Activated naive CD8-positive, alpha-beta T cell treated with anti-CD3 and anti-CD28 coated beads, Interleukin-2, amount 10 ng/mL, durations not matched to agents 7 days and 5 days (primary cell): ENCODE measurements at places on chromosomes 6 and 20. TPM values are rescaled to one million over a fixed set of nuclear protein-coding genes. Genes with fewer than 3 reads are reported as not detected.

GRCh38 chr6:1825926-1826325 lies 216.2 kb downstream of the FOXC1 start:
- peaks cover 19% of the 10 kb centered on the region for H3K36me3 ChIP-seq
- no peak overlapping the region for H3K27ac ChIP-seq
- H3K27me3 ChIP-seq = no peaks in the 10 kb centered on the region
- H3K4me1 ChIP-seq = no peaks in the 10 kb centered on the region
- no peak overlapping the region for H3K4me3 ChIP-seq

GRCh38 chr20:25083773-25084625 lies 2.1 kb upstream of the VSX1 start:
- H3K4me1 ChIP-seq = peaks cover 7% of the 10 kb centered on the region
- H3K27ac ChIP-seq = no peak overlapping the region
- DNase-seq = no peak
- H3K4me3 ChIP-seq = no peak overlapping the region

Gene SPATS1
- total RNA-seq = not detected

- DNase-seq = no peak
- no peaks in the 10 kb centered on the region for H3K27me3 ChIP-seq
- H3K4me1 ChIP-seq = peaks cover 8% of the 10 kb centered on the region
- no peak overlapping the region for H3K27ac ChIP-seq
- no peak overlapping the region for H3K4me3 ChIP-seq
Observed at GRCh38 chr6:10595731-10596664, 74.8 kb downstream of the GCNT2 start.

Gene OPRL1
- total RNA-seq = 1.8 TPM

DNA sequence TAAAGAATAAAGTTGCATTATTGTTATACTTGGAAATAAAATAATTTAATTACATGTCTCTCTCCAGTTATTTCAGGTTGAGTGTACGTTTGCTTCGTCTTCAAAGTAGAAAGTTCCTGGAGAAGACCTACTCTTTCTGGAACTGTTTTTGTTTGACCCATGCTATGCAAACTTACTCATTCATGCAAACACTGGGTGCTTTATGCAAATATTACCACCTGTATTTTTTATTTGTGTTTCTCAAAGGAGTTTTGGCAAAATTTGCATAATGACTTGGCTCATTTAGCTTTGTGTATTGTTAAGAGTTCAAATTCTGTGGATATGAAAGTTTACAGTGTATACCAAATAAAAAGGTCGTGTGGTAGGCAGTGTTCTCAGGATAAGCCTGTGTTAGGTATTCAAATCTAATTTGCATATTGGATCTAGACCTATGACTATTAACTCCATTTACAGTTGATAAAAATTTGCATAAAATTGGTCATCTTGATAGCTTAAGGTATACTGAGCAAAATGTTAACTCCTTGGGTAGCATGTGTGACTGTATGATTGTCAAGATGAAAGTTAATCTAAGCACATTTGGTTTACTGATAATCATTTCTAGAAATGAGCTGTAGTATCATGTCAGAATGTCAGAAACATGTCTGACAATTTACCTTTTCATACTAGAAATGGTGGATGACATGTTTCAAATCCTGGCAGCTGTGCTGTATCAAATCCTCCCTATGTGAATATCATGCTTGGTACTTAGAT lies 65.2 kb downstream of the CDKAL1 start:
- no peaks in the 10 kb centered on the region for H3K27me3 ChIP-seq
- H3K36me3 ChIP-seq = peaks cover 44% of the 10 kb centered on the region
- H3K4me1 ChIP-seq = no peaks in the 10 kb centered on the region
- no peak overlapping the region for H3K27ac ChIP-seq

DNA sequence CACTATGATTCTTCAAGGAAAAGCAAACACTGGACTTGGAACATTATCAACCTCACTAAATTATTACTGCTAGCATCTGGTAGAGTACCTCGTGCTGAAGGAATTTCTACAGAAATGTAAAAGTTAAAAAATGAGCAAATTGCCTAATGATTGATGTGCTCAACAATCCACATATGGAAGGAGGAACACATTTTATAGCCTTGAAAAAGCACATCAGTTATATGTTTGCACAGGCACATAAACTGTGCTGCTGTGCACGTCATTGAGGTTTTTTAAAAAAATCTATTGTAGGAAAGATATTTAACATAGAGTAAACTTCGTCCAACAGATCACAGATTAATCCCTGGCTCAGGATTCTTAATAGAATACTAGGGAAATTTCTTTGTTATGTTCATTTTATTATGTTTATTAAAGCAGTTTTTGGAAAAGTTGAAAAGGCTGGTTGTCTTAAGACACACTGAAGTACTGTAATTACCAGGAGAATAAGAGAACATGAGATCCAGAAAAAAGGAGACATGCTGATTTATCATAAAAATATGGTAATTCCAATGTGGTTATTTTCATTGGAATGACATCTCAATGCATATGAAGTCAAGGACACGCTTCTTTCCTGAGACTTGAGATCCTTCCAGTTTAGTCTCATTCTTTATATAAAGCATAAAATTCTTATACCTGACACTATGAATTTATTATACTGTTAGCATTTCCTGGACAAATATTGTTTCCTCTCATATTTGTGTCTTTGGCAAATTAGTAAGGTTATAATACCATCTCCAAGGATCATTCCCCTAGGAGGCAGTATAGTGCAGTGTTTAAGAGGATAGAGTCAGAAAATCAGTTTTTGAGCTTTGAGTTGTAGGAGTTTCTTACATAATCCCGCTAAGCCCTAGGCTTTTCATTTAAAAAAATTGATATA lies 511.1 kb downstream of the TENT5A start:
- H3K4me3 ChIP-seq = no peak overlapping the region
- H3K4me1 ChIP-seq = no peaks in the 10 kb centered on the region
- H3K27me3 ChIP-seq = no peaks in the 10 kb centered on the region
- DNase-seq = no peak

Gene TTLL9
- not detected for total RNA-seq

DNA sequence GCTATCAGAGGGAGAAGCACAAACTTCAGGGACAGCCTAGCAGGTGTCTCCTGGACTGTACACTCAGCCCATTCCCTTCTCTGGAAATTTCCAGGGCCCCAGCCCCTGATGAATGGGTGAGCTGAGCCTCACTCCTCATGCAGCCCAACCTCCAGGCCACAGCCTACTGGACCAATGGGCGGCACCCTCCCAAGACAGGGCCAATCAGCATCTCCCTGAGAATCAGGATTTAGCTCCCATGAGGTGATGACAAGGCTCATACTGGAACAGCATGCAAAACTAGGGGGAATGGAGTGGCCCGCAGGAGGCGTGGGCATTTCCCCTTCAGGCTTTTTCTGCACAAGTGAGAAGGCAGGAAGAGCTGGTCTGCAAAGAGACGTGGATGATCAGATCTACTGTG lies 29.0 kb downstream of the NFATC2 start:
- H3K36me3 ChIP-seq = peaks cover 77% of the 10 kb centered on the region
- no peaks in the 10 kb centered on the region for H3K27me3 ChIP-seq
- peak overlapping the region; percentile 68 for H3K27ac ChIP-seq
- peaks cover 62% of the 10 kb centered on the region for H3K4me1 ChIP-seq
- no peak overlapping the region for H3K4me3 ChIP-seq

Gene PLEKHG1
- 3.8 TPM for total RNA-seq
